ENCODE measurements at places on chromosomes 13 and 19. TPM values are rescaled to one million over a fixed set of nuclear protein-coding genes. Genes with fewer than 3 reads are reported as not detected.

The KLK11 gene
- 281 TPM for total RNA-seq

The SOX1 gene
- total RNA-seq = not detected

The GEMIN7 gene
- 11.8 TPM for total RNA-seq

The RASL11A gene
- total RNA-seq = 9.5 TPM

The CEBPA gene
- total RNA-seq = 297 TPM

The UBE2L5 gene
- total RNA-seq = 0.20 TPM

The TSSK6 gene
- total RNA-seq = 8.9 TPM

The ZNF888 gene
- total RNA-seq = 3.3 TPM

The TLE6 gene
- 1.5 TPM for total RNA-seq

The SMIM44 gene
- total RNA-seq = not detected

- no peak for DNase-seq
Observed at GRCh38 chr13:37752146-37752545, 117.4 kb downstream of the TRPC4 start.

DNA sequence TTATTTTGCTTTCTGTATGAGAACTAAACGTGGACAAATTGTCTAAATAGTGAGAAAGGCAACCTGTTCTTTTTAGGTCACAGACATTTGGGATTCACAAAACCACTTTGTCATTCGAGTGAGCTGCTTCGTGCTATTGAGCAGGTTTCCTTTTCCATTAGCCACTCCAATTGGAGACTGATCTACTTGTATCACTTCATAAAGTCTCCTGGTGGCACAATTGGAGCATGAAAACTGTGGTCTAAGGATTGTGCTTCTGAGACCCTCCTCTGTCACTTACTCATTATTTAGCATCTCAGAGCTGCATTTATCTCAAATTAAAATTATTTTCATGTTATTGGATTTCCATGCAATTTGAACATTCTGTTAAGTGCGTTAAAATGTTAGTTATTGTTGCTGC is 397.7 kb downstream of the TDRD3 start:
- no peak for DNase-seq

DNA sequence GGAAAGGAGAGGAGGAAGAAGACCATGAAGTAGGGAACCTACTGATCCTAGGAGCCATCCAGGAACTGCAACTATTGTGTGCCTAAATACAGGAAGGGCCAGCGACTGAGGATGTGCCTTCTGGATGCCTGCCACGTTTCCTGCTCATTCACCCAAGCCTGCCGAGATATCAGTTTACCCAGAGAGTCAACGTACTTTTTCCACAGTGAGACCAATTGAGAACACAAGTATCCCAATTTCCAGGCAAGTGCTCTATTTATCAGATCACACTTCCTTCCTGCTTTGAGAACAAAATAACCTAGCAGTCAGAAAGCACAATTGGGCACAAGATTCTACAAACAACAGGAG is 122.4 kb downstream of the AKAP11 start:
- DNase-seq = no peak

- no peak for DNase-seq
Observed at GRCh38 chr19:32289566-32290210, 55.7 kb upstream of the ZNF507 start.

- DNase-seq = peak; percentile 2
Observed at GRCh38 chr19:46591254-46591653, 9.9 kb upstream of the CALM3 start.

- no peak for DNase-seq
Observed at GRCh38 chr19:3980353-3981251, 4.7 kb downstream of the EEF2 start.

DNA sequence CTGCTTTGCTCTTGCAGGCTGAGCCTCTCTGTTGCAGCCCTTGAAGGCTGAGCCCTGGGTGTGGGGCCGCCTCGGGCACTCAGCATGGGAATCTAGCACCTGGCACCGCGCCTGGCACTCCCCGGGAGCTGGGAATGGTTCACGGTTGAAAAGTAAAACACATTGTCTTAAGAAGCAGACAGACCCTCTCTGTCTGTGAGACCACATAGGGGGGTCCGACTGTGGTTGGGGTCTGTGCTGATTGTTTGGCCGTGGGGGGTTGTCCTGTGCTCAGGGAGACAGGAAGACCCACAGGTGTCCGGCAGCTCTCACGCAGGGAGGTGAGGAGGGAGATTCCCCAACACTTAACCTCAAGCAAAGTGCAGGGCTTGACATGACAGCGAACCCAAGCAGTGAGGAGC is 64.8 kb downstream of the SOX1 start:
- DNase-seq = peak; percentile 63

- no peak for DNase-seq
Observed at GRCh38 chr13:26540334-26540733, 17.1 kb upstream of the WASF3 start.

DNA sequence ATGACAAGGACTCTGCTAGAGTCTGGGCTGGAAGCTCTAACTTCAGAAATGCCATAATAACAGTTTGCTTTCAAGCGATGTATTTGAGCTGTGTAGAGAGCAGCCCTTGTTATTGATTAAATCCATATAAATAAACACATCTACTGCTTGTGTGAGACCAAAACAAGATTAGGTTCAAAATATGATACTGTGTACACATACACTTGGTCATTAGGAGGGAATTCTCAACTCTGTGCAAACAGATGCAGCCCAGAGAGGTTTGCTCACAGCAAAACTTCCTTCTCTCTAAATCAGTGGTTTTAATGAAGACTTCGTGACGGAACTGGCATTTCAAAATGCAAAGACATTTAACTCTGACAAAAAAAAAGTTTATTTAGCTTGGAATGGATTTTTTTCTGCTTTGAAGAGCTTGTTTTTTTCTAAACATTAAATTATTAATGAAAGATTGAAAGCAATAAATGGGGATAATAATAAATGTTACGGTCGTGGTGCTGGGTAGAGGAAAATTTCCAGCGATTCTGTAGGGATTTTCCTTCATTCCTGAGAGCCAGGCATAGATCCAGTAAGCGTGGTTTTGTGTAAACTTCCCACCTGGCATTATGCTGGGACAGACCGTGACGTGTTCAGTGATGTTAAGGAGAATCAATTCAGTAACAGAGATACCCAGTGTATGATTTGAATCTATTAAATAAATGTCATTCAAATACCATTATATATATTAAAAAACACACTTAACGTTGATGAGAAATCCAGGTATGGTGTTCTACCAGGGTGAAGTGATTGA is 213.7 kb downstream of the TEX29 start:
- DNase-seq = no peak

GRCh38 chr19:628168-628567 is 5.2 kb downstream of the POLRMT start:
- no peak for DNase-seq

GRCh38 chr19:8097198-8097597 is 44.6 kb downstream of the CCL25 start:
- DNase-seq = no peak

Measured in lower leg skin (tissue), 4 donors.